ENCODE measurements at places on chromosomes 11 and 22. TPM values are rescaled to one million over a fixed set of nuclear protein-coding genes. Genes with fewer than 3 reads are reported as not detected.

Gene MUC2
- not detected for total RNA-seq

DNA sequence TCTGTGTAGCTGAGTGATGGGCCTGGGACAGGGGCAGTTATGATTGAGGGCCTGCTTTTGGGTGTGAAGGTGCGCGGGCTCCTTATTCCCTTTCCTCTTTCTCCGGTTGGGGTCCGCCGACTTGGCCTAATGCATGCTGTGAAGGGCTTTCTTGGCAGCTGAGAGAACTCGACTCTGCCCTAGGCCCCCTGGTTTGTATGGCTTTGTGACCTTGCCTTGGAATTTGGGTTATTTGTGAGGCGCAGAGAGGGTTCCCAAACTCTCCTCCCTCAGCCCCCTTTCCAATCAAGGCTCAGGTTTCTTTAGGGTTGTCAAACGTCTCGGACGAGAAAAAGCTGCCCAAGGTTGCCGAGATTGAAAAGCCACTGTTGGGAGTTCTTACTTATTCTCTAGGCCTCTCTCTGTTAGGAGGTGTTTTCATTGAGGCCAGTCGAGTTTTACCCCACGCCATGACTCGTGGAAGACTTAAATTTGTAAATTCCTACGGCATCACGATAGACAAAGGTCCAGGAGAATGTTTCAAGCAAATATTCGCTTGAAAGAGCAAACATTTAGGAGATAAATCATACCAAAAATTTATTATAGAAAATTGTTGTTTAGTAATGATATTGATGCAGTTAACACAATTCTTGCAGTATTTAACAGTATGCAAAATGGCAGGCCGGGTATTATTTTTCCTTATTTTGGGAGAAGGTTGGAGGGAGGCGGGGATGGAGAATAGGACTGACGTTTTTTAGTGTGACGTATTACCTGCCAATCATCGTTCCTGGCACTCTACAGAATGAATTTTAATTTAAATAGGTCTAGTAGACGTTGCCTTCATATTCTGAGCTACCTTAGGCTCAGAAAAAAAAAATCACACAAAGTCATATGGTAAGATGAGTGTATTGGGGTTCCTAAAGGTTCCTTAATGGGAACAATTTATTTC lies 689 bp downstream of the PDHX start:
- DNase-seq: no peak
- peak overlapping the region; percentile 85 for H3K27ac ChIP-seq
- peaks cover 28% of the 10 kb centered on the region for H3K4me1 ChIP-seq

Gene OR4D5
- total RNA-seq: not detected

Gene NXF1
- 126 TPM for total RNA-seq

Gene GAS2
- 2.7 TPM for total RNA-seq

- no peak overlapping the region for H3K4me3 ChIP-seq
- H3K27me3 ChIP-seq: no peaks in the 10 kb centered on the region
- peaks cover 41% of the 10 kb centered on the region for H3K36me3 ChIP-seq
- H3K4me1 ChIP-seq: peaks cover 40% of the 10 kb centered on the region
- no peak for DNase-seq
- H3K27ac ChIP-seq: peak overlapping the region; percentile 15
These were observed 77.2 kb downstream of the PISD start for GRCh38 chr22:31584804-31585160.

GRCh38 chr11:67351275-67352005 lies 1.9 kb downstream of the POLD4 start:
- H3K36me3 ChIP-seq: no peaks in the 10 kb centered on the region
- no peak overlapping the region for H3K27ac ChIP-seq
- H3K27me3 ChIP-seq: no peaks in the 10 kb centered on the region
- peaks cover 41% of the 10 kb centered on the region for H3K4me1 ChIP-seq

Gene DKK3
- 2.4 TPM for total RNA-seq
